Muscle of back (tissue), 13 donors: ENCODE measurements at places on chromosomes 7 and 10.

- no peak for DNase-seq
Observed at GRCh38 chr10:46317889-46318288, 31.1 kb downstream of the ANTXRL start.

DNA sequence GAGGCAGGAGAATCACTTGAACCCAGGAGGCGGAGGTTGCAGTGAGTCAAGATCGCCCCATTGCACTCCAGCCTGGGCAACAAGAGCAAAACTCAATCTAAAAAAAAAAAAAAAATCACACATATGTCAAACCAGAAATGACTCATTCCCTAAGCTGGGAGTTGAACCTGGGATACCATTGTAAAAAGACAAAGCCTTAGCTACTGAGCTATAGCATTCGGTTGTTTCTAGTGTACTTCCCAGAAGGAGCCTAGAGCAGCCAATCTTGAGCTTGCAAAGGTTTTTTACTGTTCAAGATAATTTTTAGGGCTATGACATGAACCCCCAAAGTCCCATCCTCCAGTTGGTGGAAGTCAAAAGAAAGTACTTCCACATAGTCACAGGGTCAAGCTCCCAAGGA is 87.9 kb downstream of the ZNF467 start:
- DNase-seq: no peak

DNA sequence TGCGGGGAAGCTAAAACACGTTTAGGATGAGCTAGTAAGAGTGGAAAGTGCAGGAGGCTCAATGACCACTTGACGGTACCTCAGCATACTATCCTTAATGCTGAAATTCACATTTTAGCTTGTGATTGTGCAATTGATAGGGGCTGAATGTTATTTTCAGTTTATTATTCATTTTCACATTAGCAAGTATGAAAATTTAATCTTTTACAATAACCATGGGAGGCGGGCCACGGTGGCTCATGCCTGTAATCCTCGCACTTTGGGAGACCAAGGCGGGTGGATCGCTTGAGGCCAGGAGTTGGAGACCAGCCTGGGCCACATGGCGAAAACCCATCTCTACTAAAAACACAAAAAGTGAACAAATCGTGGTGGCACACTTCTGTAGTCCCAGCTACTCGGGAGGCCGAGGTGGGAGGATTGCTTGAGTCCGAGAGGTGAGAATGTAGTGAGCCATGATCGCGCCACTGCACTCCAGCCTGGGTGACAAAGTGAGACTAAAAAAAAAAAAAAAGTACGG is 22.0 kb upstream of the ANLN start:
- no peak for DNase-seq

DNA sequence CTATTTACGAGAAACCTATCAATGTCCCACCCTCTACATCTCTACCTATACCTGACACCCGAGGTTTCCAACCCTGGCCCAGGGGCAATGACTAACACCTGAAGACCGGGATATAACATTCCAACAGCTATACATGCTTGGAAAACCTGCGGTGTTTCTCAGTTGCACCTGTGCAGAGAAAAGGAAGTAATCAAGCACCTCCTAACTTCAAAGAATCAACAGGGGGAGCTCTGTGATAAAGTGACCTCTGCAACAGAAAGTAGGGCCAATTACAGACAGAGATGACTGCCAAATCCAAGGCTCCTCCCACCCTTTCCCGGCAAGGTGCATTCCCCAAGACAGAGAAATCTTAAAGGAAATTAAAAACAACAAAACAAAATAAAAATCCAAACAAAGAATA is 41.3 kb downstream of the CCDC6 start:
- no peak for DNase-seq

- DNase-seq: no peak
Observed at GRCh38 chr10:52578871-52579405, 193.6 kb downstream of the MBL2 start.

- no peak for DNase-seq
Observed at GRCh38 chr10:61918140-61918539, 16.6 kb downstream of the ARID5B start.

DNA sequence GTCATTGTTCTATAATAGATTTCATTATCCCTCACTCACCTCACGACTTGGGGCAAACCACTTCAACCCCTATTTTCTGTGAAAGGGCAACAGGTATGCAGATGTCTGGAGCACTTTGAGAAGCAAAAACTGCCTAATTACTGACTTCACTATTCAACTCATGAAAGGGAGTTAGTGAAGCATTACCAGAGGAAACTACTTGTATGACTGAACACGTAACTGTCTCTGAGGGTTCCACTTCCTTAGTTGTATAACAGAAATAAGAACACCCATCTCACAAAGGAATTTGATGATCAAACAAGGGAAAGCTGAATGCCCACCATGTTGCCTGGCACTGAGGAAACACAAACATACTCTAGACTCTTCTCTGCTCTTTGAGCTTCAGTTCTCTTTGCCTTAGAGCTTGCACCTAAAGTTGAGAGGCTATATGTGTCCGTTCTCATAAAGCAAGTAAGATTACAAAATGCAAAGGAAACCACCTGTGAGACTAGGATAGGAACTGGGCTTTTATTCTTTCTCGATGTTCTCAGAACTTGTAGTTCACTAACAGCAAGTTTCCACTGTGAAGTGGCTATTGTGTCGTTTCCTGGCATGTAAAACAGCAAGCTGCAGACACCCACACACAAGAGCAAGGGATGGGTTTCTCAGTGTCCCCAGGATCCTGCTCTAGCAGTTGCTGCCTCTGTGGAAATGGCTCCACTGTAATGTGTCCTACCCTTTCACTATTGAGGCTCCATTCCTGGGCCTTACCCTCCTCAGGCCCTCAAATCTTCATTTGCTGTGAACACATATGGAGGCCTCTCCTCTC is 2.6 kb downstream of the TMEM243 start:
- no peak for DNase-seq

DNA sequence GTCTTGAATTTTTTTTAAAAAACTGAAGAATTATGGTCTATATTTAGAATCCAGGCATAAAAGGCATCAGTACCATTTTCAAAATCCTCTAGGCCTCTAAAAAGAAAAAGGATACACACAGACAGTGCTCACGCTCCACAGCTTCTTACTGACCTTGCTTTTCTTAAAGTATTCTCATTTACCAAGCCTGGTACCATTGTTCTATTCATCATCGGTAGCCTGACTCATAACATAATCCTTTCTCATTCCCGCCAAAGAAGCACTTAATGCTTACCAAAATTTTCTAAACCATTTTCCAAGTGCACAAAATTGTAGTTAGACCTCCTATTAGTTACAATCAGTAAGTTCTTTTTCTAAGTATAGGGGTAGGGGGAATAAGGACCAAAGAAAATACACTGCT is 54.6 kb downstream of the ATE1 start:
- no peak for DNase-seq

DNA sequence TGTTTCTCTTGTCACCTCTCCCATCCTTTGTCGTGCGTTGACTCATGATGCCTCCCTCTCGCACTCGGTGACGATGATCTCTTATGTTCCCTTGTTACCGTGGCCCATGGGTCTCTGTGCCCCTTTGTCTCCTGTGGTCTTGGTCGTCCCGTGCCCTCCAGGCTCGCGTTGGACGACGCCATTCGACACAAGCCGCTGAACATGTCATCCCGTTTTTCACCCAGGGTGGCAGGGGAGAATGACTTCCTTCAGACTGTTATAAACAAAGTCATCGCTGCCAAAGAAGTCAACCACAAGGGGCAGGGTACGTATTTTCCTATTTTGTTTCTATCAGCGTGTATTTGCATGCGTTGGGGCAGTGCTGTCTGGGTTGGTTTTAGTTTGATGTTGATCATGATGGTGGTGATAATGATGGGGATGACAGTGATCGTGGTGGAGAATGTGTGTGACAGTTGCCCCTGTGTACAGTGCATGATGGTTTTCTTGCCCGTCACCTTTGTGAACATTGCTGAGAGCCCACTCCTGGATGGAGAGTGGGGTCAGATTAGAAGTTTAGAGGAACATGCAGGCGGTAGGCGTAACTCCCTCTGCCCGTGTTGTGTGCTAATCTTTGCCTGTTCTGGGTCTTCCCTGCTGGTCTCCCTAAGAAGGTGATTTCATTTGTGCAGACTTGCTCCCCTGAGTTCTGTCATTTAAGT is 107.0 kb downstream of the DOCK1 start:
- DNase-seq: no peak

GRCh38 chr10:78944723-78945312 is 123.9 kb upstream of the ZMIZ1 start:
- peak; percentile 95 for DNase-seq

- no peak for DNase-seq
Observed at GRCh38 chr10:3679950-3680629, 104.9 kb downstream of the KLF6 start.

DNA sequence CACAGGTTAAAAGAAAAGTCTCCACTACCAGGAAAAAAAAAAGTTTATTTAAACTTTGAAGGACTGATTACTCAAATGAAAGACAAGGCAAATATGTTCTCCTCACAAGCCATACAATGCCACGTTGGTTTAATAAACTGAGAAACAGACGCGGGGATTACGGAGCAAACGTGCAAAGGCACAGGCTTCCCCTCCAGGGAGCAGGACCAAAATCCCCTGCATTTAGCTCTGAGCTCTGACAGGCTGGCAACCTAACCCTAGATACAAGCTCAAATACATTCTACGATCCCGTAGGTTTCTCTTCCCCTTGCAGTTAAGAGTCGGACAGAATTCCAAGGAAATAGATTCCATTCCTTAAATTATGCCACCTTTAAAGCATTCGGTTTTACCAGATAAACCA is 7.7 kb upstream of the GRB10 start:
- DNase-seq: no peak

GRCh38 chr10:91313-91712 is 42.2 kb upstream of the TUBB8 start:
- no peak for DNase-seq

- DNase-seq: no peak
Observed at GRCh38 chr7:38171623-38172391, 6.2 kb upstream of the STARD3NL start.

GRCh38 chr10:125063256-125063925 is 97.0 kb downstream of the CTBP2 start:
- no peak for DNase-seq

DNA sequence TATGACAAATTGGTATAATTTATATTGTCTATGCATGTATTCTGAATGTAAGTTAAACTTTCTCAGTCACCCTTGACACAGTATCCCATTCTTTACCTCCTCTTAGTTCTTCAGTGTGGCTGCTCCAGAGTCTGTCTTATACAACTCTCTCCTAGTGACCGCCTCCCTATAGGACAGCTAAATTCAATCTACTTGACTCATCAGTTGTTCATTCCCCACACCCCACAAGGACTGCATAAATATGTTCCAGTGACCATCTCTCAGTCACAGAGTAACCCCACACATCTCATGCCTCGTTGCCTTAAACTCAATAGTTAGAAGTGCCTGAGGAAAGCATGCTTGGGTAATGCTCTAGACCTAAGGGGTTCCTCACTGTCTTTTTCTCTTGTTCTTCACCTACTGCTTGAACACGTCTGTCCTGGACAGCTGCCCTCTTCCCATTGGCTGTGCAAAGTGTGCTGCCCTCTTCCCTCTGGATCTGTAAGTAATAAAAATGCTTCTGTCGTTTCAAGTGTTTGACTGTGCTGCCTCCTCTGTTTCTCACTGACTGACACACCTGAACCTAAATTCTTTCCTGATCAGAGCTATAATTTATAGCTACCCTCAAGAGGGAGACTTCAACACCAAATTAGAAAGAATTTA is 494.6 kb upstream of the GRM3 start:
- DNase-seq: no peak

- no peak for DNase-seq
Observed at GRCh38 chr7:26856176-26856985, 8.0 kb downstream of the SKAP2 start.

- no peak for DNase-seq
Observed at GRCh38 chr7:70016044-70016770, 417.9 kb downstream of the AUTS2 start.

DNA sequence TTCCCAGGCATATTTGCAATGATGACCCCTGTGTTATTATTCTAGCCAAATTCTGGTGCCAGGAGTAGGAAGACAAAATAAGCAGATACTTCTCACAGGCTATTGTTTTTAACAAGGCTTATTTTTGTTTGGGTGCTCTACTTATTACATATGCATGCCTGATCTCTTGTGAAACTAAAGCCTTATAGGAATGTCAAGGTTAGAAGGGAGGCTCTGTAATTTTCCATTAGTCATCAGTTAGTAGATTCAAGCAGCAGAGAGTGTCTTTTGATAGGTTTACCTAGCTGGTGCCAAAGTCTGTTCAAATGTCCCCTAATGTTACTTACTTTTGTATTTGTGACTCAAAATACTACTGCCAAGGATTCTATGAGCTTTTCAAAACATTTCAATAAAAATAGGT is 11.7 kb upstream of the TMEM106B start:
- no peak for DNase-seq

DNA sequence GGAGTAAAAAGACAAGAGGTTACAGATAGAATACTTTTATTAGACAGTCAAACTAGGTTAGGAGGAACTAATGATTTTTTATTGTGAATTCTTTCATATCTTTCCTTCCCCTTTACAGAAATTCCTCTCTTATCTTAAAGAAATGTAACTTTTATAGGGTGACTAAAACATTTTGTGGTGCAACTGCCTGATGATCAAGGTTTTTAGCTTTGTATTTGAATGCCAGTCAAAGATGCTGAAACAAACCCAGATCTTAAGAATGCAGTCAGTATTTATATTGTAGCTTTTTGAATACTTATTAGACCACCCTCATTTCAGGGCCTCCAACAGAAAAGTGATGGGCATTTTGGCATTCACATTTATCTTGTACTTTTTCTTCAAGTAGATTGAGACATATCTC is 27.4 kb downstream of the TAX1BP1 start:
- DNase-seq: no peak

DNA sequence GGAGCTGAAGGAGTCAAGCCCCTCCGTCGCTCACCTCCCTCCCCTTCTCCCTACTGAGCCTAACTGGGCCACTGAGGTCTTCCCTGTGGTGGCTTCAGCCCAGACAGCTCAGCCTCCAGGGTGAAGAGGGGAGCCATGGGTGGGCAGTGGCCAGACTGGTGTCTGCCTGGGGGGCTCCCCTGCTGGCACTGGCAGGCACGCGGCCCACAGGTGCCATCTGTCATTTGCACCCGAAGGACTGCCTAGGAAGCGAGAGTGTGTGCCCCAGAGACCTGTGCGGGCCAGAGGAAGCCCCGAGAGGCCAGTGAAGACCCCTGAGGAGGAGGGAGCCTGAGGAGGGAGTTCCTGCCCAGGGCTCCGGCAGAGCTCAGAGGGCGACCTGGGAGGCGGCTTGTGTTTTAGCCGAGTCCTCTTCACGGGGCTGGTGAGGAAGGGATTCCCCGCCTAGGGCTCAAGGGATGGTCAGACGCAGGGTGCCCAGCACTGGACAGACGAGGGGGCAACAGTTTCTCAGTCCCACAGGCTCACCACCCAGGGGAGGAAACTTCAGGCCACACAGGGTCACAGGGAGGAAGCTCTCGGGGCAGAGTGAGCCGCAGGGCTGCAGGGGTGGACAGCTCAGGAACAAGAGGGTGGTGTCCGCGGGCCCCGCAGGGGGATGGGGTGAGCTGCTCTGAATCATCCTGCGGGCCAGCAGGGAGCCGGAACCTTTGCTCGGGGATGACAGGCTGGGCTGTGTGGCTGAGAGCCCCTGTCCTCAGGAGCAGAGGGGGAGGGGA is 76.2 kb upstream of the PPP2R2D start:
- no peak for DNase-seq
